ENCODE measurements at places on chromosomes 4 and X. TPM values are rescaled to one million over a fixed set of nuclear protein-coding genes. Genes with fewer than 3 reads are reported as not detected.

- no peak for DNase-seq
Observed at GRCh38 chr4:2810388-2810787, 17.5 kb downstream of the SH3BP2 start.

GRCh38 chrX:318068-318738 is 393 bp downstream of the GTPBP6 start:
- DNase-seq = peak; percentile 89

DNA sequence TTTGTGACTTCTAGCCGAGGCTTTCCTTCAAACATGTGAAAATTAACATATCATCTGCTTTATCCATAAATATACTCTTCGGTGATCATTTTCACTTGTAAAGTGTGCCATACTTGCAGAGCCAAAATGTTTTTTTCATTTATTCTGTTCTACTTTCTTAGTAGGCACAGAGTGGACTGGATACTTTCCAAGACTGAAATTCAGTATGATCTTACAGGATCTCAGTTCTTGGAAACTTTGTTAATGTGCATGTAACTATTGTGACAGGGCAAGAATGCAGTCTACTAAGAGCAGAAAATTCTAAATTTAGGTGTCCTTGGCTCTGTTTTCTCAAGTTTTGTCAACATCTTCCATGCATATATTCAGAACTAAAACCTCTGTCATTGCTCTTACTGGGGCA is 284.9 kb downstream of the TEX13A start:
- DNase-seq = no peak

PPBP gene
- 42.8 TPM for polyA plus RNA-seq

GRCh38 chr4:176404621-176405020 is 84.9 kb downstream of the SPCS3 start:
- no peak for DNase-seq

SAT1 gene
- 293 TPM for polyA plus RNA-seq

DNA sequence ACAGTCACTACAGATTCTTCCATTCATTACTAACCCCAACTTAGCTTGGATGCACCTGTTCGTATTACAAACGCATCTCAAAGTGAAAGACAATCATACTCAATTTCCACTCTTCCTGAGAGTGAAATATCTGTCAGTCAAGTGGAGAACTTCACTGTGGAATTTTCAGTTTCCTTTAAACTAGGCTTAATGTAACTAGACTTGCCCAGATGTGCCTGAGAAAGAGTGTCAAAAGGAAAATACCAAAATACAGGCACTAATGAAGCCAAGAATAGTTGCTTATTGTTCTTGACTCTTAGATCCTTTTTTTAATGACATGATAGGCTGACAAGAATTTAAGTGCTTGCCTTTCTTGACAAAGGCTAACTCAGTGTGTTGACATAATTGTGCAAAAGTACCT is 72.4 kb upstream of the NR3C2 start:
- no peak for DNase-seq

GLRA2 gene
- polyA plus RNA-seq = 0.40 TPM

GRCh38 chr4:147794787-147795413 is 63.0 kb downstream of the ARHGAP10 start:
- no peak for DNase-seq

DNA sequence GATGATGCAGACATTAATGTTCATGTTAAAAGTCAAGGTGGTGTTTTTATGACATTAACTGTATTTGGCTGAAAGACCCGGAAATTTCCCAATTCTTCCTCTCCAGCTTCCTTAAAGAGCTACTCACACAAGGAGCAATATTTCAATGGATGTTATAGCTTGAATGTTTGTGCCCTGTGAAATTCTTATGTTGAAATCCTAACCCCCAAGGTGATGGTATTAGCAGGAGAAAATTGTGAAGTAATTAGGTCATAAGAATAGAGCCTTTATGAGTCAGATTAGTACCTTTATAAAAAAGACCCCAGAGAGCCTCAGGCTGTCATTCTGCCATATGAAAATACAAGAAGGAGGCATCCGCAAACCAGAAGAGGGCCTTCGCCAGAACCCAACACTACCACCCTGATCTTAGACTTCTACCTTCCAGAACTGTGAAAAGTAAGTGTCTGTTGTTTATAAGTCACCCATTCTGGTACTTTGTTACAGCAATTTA is 3.6 kb downstream of the TLR1 start:
- DNase-seq = no peak

SERPINA7 gene
- polyA plus RNA-seq = 0.51 TPM

DNA sequence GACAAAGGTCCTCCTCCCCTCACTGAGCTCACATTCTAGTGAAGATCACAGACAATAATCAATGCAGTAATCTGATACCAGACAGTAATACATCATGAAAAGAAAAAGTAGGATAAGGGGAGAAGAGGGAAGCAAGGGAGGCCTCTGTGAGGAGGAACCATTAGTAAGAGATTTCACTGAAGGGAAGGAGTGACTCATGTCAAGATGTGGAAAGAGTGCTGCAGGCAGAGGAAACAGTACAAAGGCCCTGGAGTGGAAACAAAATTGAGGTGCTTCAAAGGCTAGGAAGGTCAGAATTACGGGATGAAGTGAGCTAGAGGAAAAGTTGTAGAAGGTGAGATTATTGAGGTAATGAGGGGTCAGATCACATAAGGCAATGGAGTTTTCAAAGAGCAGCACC is 38.1 kb downstream of the LAMTOR3 start:
- no peak for DNase-seq

GRCh38 chr4:6681191-6681590 is 12.5 kb upstream of the S100P start:
- DNase-seq = no peak

DNA sequence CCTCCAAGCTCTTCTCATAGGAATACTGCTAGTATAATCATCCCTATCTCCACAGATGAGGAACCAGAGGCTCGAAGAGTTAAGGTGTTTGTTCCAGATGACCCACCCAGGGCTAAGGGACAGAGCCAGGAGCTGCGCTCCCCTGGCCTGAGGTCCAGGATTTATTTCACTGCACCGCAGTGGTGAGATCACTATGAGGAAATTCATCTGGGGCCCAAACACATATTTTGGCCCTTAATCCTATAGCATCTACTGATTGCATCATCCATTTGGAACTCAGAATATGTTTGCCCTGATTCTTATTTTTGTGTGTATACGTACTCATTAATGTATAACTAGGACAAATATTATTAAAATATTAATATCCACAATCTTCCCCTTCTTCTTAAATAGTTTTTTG is 100.1 kb upstream of the RBPJ start:
- no peak for DNase-seq

DNA sequence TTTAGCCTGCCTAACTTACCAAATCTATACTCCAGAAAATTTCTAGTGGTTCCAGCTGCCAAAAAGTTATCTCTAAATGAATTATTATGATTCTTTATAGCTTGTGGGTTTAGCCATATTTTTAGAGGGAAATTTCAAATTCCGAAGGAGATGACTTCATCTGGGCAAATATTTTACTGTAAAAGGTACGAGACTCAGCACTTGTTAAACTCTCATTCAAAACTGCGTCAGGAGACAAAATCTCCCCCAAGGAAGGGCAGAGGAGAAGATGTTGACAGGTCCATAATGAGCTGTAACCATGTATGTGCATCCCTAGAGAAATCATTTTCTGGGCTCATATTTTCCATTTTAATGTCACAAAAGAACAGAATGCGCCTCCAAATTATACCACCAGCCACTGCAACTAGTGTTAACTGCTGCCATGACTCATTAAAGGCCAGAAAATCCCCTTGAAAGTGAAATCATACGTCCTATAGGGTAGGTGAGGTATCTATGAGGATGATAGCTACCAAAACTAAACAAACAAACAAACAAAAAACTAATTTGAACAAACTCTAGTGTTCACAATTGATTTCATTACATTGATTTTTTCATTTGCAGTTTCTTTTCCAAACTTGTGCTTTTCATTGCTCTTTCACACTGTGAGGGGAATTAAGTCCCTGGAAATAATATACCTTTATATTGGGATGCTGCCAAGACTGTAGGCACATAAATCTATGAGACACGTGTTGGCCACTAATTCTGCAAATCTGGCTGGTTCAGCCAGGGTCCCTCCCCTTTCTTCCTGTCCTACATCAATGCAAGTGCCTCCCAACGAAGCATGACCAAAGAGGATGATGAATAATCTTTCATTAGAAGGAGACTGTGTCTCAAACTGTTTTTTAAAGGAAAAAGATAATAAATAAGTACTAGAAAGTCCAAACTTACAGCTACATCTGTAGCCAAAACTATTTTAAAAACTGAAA is 85.8 kb downstream of the ARHGAP6 start:
- no peak for DNase-seq

- no peak for DNase-seq
Observed at GRCh38 chrX:47683829-47684205, 24.8 kb upstream of the UXT start.

DNA sequence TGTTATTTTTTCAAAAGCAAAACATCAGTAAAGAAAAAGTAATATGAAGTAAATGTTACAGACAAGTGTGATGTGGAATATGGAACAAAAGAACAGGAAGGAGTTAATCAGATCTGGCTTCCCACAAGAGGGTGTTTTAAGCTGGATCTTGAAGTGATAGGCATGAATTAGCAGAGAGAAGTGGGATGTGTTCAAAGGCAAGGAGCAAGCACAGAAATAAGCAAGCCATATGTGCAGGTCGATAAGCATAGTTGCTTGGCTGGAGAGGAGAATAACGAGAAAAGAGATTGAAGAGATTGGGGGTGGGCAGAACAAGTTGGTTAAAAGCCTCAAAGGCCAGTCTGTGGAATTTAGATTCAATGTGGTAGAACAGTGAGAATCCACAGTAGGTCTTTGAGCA is 60.9 kb upstream of the PRPS1 start:
- DNase-seq = no peak

DNA sequence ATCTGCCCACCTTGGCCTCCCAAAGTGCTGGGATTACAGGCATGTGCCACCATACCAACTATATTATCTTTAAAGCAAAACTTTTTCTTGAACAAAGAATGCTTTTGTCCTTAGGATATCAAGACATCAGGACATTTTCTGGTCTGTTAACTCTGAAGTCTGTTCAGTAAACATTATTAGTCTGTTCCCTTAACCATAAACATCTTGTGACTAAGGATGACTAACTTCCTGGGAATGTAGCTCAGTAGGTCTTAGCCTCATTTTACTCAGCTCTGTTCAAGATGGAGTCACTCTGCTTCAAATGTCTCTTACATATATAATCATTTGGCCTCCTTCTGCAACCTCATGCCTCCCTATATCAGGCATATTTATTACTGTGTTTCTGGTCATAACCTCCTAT is 122.9 kb downstream of the UBE2NL start:
- DNase-seq = no peak

GRCh38 chr4:99825272-99825671 is 8.6 kb downstream of the DAPP1 start:
- DNase-seq = no peak

DNA sequence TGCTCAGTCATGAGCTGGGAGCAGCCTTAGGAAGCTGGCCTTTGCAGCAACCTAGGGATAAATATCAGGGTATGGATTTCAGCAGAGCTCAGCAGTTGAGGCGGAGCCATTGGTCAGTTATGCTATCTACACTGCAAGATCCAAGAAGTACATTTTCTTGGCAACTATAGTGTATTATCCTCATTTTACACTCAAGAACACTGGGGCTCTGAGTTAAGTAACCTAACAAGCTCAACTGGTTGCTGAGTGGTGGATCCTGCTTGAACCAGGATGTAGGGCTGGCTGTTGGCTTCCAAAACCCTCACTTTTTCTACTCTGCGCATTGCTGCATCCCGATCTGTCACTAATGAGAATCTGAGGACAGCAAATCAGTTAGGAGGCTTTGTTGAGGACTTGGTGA is 1.5 kb upstream of the SCARB2 start:
- no peak for DNase-seq

DNA sequence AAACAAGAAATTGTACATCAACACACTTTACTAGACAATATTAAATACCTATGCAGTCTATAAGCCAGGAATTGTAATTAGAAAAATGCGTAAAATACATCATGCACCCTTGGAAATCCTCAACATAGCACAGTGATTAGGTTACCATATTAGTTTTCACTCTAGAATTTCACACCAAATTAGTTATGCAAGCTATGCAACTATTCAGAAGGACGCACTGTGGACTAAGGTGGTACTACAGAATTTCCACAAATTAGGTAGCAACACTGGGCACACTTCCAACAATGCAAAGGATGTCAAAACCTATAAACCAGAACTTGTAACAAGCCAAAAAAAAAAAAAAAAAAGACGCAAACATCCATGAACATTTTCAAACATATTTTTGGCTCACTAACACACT is 71.1 kb upstream of the ZCCHC13 start:
- DNase-seq = no peak

SUPT20HL2 gene
- polyA plus RNA-seq = not detected

SPARCL1 gene
- 353 TPM for polyA plus RNA-seq

DNA sequence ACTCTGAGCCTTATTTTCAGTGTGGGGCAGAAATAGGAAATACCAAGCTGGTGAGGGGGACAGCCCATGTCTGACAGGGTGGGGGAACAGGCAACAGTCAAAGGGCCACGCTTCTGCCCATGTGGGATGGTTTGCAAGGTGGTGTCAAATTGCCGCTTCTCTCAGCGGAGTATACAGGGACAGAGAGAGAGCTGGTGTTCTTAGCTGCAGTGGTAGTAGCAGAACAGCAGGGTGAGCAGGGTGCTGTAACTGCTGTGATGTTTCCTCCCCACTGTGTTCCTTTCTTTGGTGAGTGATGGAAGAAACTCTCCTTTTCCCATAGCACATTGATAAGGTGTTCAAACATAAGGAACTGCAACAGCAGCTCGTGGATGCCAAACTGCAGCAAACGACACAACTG is 37.9 kb downstream of the RBBP7 start:
- no peak for DNase-seq

GRCh38 chrX:77433001-77433400 is 14.2 kb upstream of the FGF16 start:
- no peak for DNase-seq

DNA sequence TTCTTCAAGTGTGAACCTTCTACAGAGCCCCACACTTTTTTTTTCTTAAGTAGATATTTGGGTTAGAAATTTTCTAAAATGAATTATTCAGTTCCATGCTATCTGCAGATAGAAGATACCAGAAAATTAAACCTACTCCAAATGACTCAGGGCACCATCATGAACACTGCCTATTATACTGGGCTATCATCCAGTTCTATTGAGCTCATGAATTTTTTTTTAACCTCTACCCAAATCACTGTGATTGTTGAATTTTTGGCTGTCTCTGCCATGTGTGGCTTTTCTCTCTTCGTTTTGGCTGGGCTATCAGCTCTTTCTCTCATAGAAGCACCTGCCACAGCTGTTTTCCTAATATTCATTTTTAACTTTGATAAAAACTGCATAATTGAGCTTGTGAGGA is 31.0 kb upstream of the SLC34A2 start:
- no peak for DNase-seq

MAGEA4 gene
- not detected for polyA plus RNA-seq

DNA sequence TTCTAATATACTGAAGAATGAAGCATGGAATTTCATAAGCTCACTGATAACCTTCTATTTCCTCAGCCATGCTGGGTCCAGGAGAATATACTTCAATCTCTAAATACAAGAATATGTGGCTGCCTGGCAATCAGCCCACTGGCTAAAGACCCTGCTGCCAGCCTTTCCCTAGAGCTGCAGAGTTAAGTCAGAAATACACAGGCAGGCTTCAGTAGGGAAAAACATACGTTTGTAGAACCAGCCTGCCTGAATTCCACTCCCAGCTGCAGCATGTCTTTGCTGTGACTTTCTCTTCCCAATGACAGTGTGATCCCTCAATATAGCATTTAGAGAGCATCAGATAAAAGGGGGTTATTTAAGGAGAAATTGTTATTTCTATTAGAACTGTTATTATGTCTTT is 289.1 kb downstream of the PCDH19 start:
- no peak for DNase-seq
